ENCODE measurements at places on chromosomes 1 and 21. TPM values are rescaled to one million over a fixed set of nuclear protein-coding genes. Genes with fewer than 3 reads are reported as not detected.

DNA sequence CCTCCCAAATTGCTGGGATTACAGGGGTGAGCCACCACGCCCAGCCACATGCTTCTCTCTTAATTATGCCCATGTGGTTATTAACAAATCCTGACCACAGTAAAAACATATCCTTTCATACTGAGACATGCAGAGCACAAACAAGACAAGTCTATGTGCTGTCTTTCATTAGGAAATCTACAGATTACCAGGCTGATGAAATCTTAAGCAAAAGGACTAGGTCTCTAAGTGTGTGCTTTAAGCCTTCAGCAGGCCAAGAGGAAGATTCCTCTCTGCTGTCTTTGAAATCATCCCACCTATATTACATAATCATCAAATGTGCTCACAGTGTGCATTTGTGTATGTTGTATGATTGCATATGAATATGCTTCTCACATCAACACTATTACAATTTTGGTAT lies 419.3 kb downstream of the KCTD3 start:
- no peak for DNase-seq

GRCh38 chr21:37204580-37204979 lies 62.6 kb downstream of the VPS26C start:
- no peak for DNase-seq

DNA sequence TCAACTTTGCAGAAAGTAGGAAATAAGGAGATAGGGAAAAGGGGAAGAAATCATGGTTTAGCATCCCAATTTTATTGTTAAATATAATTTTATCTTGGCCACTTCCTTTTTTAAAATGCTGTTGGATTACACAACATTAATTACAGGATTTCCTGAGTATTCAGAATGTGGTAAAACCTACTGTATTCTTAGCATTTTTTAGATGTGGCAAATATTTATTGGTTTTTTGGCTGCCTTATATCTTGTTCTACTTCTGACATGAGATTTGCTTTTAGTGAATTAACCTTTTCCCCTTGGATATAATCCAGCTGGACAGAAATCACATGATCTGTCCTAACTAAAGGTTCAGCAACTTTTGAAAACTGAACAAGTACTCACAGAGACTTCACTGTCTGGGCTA lies 104.9 kb downstream of the PTGS2 start:
- no peak for DNase-seq

PLA2G2F gene
- not detected for total RNA-seq

DNA sequence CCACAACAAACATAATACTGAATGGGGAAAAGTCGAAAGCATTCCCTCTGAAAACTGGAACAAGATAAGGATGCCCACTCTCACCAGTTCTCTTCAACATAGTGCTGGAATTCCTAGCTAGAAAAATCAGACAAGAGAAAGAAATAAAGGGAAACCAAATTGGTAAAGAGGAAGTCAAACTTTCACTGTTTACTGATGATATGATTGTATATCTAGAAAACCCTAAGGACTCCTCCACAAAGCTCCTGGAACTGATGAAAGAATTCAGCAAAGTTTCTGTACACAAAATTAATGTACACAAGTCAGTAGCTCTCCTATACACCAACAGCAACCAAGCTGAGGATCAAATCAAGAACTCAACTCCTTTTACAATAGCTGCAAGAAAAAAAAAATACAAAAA lies 6.9 kb upstream of the F13B start:
- DNase-seq: no peak

INKA2 gene
- 31.9 TPM for total RNA-seq

OR14C36 gene
- total RNA-seq: not detected

GRCh38 chr1:60813071-60813470 lies 269.3 kb upstream of the NFIA start:
- DNase-seq: no peak

DNA sequence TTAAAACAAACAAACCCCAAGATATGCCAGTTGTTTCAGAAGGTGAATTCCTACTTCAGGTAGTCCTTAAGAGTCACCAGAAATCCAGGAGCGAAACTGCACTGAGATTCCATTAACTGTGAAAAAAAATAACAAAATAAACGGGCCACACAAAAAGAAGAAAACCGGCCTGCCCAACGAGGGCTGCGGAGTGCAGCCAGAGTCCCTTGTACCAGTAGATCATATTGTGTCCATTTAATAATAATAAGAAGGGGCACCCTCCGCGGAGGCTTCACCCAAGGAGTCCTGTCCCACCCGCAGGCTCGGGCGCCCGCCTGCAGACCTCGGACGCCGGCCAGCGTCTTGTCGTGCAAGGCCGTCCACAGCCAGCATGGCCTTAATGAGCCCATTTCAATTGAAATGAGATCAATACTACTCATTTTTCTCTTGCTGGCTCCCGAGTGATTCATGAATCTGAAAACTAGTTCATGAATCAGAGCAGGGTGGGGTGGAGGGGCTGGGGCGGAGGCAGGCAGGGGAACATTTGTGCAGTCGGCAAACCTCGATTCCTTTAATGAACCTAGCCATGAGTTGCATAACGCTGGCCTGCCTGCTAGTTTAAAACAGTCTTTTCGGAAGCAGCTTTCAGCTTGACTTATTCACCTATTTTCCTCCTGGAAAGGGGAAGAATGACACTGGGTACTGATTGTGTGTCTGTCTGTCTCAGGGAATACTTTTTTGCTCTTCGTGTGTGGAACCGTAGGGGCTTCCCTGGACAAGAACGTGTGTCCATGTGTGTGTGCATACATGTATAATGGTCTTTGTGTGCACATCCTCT lies 113.1 kb upstream of the IRF2BP2 start:
- DNase-seq: peak; percentile 77

UBAP2L gene
- total RNA-seq: 96.7 TPM

DNA sequence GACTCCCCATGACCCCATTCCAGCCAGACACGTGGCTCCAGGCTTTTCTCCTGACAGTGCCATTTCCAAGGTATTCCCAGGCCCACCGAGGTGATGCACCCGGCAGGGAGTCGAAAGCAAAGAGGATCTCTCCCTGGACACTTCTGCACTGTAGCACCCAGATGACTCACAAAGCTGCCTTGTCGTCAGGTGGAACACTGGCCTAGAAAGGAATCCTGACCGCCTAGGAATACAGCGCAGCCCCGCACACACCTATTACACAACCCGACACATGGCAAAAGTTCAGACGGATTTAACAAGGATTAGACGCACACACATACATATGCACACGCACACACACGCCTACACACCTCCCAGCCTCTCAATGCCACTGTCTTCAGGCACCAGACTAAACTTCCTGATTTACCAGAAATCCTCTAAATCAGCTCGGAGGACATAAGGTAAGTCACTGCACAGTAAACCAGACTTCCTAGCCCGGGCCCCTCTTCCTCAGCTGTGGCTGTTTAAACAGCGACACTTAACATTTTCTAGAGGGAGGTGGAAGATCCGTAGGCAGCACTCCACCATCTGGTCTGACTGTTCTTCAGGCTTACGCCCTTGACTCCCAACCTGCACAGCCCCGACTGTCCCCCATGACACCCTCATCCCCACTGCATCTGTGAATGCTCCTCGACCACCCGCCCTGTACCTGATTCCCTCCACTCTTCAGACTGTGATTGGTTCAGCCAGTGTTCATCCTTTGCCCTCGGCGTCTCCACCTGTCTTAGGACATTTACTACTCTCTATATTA lies 12.7 kb downstream of the FAM89A start:
- no peak for DNase-seq

- peak; percentile 18 for DNase-seq
These were observed 12.3 kb downstream of the SERTAD4 start for GRCh38 chr1:210244746-210245367.

GRCh38 chr1:59005491-59006288 lies 221.8 kb upstream of the JUN start:
- no peak for DNase-seq

GRCh38 chr1:170634824-170635410 lies 29.0 kb upstream of the PRRX1 start:
- no peak for DNase-seq

- DNase-seq: no peak
These were observed 2.4 kb upstream of the SH3D21 start for GRCh38 chr1:36303650-36304360.

DNA sequence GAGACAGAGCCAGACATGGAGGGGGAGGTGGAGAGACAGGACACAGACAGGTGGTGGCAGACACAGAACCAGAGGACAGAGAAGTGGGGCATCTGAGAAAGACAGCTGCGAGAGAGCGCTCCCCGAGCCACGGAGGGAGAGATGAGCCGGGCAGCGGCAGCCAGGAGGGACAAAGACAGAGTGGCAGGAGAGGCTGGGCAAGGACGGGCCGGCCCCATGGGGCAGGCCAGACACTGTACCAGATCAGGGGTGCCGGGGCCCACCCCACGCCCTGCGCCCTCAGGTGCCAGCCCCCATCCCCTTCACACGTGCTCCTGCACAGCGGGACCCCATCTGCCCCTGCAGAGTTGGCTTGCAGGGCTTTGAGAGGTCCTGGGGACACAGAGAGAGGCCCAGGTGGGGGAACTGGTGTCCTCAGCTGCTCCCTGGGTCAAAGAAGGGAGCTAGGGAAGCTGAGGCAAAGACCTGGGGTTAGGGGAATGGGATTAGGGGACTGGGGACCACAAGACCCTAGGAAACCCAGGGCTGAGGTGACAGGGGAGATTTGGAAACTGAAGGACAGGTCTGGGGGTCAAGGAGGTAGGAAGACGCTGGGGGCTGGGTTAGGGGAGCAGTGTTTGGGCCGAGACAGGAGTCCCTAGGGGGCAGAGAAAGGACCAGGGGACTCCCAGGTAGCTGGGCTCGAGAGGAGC lies 643 bp downstream of the FNDC5 start:
- DNase-seq: peak; percentile 87

DNA sequence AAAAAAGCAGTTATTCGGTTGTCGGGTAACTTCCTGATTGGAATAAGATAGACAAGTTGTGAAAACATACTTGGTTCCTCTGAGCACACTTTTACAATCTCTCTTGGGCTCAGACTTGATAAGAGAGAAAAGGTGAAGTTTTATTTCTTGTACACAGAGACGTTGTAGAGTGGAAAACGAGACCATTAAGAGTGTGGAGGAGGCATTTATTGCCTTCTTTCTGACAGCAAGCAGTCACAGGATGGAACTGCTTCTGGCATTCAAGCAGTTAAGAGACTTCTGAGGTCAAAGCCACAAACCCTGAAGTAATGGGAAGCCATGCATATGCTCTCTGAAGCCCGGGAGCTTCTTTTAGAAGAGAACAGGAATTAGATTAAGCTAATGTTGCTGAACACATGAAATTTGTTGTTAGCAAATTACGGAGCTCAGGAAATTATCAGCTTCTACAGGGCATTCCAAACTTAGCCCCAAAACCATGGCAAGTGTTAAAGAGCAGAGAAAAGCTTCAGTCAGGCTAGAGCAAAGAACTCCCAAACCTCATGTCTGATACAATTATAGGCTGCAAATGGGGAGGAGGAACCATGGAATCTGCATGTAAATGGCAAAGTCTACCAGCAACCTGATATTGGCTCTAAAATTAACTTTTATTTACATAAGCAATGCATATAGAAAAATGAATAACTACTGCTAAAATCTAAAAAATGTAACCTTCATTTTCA lies 26.0 kb downstream of the S1PR1 start:
- DNase-seq: peak; percentile 56

DNA sequence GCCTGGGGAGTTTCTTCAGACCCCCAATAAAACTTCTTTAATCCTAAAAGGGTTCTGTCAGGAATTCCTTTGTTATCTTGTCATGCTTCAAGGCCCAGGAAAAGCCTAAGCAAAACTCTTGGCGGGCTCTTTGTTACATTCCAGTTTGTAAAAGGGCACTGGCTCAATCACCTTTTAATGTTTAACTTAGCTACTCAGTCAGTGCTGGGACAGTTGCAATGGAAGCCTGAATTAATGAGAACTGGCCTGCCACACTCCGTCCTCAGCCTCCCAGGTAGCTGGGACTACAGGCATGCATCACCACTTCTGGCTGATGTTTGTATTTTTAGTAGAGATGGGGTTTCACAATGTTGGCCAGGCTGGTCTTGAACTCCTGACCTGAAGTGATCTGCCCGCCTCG lies 21.3 kb upstream of the ASB17 start:
- no peak for DNase-seq

- no peak for DNase-seq
These were observed 1.0 kb upstream of the SFN start for GRCh38 chr1:26861889-26862378.

DNA sequence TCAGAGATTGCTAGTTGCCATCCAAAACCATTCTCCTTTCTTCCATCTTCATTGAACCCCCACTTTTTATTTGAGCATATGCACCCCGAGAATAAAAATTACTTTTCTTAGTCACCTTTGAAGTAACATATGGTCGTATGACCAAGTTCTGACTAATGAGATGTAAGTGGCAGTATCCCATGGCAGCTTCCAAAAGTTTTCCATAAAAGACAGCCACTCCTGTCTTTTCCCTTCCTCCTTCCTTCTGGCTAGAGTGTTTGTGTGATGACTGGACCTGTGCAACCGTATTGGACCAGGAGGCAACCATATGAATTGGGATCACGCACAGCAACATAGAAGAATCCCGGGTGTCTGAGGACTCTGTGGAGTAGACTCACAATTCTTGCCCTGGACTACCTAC lies 41.1 kb upstream of the CCSAP start:
- no peak for DNase-seq

GRCh38 chr1:220655509-220655908 lies 34.7 kb upstream of the C1orf115 start:
- DNase-seq: no peak

SLC25A34 gene
- total RNA-seq: 13.0 TPM

FAM163A gene
- total RNA-seq: not detected

DNA sequence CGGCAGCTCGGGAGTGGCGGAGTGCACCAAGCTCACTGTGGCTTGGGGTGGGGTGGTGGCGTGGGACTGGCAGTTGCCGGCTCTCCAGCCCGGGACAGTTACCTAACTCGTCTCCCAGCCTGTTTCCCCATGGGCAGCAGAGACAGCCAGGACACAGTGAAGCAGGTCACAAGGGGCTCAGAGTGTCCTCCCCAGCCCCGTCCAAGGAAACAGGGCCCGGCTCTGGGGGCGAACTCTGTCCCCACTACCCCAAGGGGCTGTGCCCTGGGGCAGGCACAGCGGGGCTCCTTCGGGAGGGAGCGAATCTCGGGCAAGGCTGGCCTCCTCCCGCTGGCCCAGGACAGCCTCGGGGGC lies 759 bp downstream of the GPR157 start:
- no peak for DNase-seq

DNA sequence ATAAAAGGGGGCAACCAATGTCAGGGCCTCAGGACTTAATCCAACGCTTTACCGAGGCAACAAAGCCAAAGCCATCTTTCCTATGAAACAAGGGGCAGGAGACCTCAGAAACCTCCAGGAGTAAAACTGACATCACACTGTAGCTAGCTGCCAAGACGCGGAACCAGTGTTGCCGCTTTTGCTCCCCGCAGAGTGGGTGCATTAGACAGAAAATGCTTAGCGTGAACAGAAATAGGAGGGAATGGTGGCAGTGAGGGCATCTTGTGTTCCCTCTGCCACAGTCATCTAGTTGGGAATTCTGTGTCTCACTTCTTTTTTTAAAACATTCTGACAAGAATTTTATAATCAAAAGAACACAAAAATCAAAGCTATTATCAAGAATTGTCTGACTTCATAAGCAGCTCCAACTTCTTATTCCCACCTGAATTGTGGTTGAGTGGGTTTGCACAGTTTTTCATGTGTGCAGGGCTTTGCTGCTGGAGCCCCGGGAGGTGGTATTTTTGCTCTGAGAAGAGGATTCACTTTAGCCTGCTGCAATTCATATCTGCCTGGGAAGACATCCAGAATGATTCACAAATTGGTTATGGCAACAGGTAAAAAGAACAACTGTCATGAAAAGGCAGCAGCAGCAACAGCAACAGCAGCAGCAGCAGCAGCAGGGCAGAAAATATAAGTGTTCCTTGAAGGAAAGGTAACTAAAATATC lies 82.2 kb upstream of the DIRAS3 start:
- DNase-seq: no peak

GRCh38 chr1:157193702-157194391 lies 55.7 kb upstream of the ETV3 start:
- DNase-seq: peak; percentile 60

- DNase-seq: peak; percentile 84
These were observed 20.1 kb upstream of the COG2 start for GRCh38 chr1:230622151-230622550.
